ENCODE measurements at places on chromosomes 6 and 20.

DNA sequence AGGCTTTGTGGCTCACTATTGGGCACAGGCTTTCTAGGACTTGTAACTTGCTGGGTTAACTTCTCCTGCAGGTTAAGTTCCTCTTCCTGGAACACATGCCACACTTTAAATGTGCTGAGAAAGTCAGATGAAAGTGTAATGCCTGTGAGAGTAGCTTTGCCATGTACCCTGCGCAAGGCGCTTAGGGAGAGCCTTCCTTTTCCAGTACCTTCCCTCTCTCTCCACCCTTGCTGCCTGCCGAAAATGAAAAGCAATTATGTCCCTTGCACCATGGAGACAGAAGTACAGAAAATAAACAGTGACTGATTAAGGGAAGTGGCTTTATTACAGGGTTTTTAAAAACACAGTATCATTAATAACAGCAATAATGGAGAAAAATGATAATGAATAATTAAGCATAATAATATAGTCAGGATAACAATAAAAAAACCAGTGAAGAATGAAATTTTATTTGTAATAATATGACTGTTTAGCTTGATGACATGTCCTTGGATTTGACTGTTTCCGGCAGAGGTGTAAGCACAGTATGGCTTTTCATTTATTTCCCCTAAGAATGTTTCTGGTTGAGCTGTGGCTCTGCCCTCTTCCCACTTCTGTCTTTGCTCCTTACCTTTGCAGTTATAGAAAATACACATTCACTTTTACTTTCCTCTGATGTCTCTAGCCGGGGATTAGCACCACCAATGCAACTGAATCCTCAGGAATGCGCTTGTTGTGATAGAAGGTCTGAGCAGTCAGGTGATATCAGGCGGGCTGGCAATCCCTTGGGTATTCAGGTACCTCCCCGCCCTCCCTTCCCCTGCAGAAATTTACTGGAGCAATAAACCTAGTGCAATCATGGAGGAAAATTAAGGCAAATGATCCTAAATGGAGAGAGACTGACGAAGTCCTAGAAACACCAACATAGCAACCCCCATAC is 472.3 kb upstream of the CITED2 start:
- DNase-seq = no peak

DNA sequence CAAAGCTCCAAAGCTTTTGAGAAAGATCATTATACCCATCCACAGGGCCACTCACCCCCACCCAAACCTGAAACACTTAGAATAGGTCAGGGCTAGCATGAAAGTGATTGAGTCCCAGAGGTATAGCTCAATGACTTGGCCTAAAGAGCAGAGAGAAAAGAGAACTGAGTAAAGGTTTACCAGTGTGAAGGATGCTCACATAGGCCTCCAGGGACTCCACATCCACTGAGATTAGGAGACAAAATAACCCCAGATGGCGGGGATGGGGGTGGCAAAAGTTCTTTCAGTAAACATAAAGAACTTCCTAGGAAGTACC is 12.2 kb downstream of the SAYSD1 start:
- no peak for DNase-seq

GRCh38 chr20:16759181-16759563 is 11.0 kb downstream of the OTOR start:
- no peak for DNase-seq

DNA sequence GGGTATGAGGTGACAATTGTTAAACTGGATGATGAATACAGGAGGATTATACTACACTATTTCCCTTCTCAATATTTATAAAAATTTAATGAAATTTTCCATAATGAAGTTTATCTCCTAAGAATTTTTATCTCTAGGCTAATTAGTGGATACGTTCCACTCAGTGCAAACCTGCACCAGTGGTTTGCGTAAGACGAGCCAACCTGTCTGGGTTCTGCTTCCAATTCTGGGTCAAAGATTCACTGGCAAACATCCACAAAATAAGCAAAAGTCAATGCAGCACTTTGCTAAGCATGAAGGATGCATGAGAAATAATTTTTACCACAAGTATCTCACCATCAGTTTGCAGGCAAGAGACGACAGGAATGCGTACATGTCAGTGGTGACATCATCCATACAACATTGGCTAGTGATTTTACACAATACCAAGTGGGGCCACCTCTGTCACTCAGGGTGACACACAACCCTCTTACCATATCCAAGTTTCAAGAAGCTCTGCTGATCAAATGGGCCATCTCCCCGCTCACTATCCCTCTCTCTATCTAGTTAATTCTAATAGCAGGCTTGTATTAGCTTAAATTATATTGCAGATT is 51.7 kb downstream of the FAM50B start:
- no peak for DNase-seq

GRCh38 chr6:31690231-31691077 is 9.6 kb upstream of the LY6G5C start:
- DNase-seq = peak; percentile 86

DNA sequence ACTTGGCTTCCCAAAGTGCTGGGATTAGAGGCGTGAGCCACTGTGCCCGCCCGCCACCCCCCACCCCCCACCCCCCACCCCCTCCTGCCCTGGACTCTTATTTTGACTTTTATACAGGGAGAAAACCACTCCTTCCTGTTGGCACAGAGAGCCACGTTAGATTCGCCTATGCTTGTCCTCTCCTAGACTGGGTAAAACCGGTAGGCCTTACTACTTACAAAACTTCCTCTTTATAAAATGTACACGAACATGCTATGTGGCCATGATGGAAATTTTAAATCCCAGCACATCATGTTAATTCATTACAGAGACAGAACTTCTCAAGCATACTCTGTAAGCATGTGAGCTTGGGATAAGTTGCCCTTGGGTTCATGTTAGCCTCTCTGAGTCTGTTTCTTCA is 124.2 kb downstream of the SLC24A3 start:
- DNase-seq = no peak

DNA sequence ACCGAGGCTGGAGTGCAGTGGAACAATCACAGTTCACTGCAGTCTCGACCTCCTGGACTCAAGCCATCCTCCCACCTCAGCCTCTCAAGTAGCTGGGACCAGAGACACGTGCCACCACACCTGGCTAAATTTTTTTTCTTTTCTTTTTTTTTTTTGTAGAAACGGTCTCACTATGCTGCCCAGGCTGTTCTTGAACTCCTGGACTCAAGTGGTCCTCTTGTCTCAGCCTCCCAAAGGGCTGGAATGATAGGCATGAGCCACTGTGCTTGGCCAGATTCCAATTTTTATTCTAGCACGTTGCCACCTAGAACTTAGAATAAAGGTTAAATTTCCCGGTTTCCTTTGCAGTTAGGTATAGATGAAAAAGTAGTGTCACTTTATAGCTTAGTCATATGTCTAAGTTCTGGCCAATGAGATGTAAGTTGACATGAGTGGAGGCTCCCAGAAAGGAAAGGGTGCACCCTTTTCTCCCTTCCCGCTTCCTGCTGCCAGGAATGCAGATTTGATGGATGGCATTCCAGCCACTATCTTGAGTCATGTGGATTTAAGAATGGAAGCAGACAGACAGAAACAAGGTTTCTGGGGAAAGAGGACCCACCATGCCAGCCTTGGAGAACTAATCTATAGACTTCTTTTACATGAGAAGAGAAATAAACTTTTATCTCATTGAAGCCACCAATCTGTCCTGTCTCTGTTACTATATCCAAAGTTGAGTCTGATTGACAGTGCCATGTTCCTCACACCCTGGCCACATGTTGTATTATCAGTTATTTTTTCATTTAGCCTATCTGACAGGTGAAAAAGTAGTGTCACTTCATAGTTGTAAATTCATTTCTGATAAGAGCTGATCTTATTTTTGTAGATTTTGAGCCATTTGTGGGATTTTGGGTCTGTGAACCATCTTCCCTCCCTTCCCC is 60.6 kb upstream of the NCOA3 start:
- DNase-seq = peak; percentile 96

DNA sequence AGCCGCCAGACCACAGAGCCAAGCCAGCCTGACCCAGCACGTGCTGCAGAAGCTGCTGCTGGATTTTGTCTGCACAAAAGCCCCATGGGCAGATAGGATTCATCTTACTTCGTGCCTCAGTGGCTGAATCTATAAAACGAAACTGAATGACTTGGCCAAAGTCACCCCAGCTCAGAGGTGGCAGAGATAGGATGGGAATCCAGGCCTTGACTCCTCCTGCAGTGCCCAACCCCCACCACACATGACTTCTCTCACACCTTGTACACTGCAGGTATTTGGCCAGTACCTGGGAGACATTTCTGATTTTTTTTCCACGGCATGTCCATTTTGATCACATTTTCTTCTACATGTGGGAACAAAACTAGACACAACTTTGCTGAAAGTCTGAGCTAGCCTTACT is 182.1 kb downstream of the ANKRD60 start:
- no peak for DNase-seq

DNA sequence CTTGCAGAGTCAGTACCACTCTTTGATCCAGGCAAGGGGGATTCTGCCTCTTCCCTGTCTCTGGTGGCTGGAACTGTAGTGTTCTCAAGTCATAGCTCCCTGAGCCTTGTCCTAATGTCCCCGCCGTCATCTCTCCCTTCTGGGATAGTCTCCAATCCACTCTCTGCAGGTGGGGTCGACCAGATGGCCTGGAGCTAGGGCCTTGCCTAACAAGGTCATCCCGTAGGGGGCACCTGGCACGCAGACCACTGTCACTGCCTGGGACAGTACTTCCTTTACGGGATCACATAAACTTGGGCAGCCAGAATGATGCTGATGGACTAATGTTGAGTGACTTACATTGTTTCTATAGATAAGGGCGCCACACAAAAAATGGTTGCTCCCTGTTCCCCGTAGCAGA is 118.9 kb upstream of the SLC22A23 start:
- DNase-seq = no peak

DNA sequence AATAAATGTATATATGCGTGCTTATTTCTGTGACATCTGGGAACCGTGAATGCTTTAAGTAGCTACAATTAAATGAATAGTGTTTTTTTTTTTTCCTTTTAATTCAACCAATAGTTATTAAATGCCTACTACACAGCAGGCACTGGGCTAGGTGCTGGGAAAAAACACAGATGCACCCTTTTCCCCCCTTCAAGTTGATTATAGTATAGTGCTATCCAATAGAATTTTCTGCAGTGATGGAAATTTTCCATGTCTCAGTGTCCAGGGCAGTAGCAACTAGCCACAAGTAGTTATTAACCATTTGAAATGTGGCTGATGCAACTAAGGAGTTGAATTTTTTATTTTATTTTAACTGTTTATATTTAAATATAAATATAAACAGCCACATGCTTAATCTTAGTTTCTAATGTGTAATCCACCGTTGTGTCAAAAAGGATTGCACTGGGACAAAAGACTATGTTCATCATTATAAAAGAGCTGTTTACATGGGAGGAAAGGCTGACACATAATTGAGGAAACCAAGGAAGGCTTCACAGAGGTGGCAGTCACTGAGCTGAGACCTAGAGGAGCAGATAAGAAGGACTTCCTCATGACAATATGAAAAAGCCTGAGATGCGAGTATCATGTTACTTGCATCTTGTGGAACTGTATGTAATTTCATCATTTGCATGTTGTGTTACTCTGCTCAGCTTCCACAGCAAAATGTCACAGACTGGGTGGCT is 261.2 kb upstream of the PLCB4 start:
- no peak for DNase-seq

GRCh38 chr20:3231889-3232588 is 7.0 kb downstream of the SLC4A11 start:
- DNase-seq = no peak

- DNase-seq = no peak
These were observed 1.8 kb downstream of the PLEKHG1 start for GRCh38 chr6:150601439-150601838.

DNA sequence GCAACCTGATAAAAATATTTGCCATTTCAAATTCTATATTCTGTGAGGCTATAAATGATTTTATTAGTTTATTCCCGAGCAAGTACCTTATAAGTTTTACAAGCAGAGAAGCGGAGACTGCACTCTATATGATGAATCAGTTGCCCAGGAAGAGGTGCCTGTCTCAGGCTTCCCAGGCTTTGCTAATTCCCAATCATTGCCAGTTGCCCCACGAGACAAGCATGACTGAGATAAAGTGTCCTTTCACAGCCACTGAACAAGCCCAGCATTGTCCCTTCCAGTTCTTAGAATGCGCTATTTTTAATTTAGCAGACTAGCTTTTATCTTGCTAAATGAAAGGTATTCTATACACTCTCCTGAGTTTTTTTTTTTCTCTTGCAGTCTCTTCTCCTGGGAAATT is 260.7 kb downstream of the ALDH8A1 start:
- DNase-seq = no peak

GRCh38 chr20:53693262-53693871 is 99.7 kb upstream of the ZNF217 start:
- DNase-seq = no peak

DNA sequence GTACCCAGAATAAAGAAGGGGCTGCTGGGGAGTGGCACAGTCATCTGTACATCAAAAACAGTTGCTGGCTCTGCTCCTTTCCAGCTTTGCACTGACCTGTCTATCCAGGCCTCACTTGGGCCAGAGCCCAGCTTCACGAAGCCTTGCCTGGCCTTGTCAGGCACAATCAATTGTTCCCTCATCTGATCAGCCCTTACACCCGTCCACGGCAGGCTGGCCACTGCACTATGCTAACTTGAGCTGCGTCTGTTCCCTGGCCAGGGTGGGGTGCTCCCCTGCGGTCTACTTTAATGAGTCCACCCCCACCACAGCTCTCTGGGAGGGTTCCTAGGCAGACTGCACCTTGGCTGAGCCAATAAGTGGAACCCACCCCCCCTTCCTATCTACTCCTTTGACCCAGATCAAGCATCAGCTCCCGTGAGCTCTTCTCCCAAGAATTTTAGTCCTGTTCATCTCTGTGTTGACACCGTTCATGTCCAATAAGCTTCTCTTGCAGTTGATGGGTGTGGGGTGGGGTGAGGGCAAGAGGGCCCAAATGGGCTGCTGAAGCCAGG is 74.3 kb upstream of the MLN start:
- no peak for DNase-seq
